ENCODE measurements at places on chromosomes 13 and 19. TPM values are rescaled to one million over a fixed set of nuclear protein-coding genes. Genes with fewer than 3 reads are reported as not detected.

DNA sequence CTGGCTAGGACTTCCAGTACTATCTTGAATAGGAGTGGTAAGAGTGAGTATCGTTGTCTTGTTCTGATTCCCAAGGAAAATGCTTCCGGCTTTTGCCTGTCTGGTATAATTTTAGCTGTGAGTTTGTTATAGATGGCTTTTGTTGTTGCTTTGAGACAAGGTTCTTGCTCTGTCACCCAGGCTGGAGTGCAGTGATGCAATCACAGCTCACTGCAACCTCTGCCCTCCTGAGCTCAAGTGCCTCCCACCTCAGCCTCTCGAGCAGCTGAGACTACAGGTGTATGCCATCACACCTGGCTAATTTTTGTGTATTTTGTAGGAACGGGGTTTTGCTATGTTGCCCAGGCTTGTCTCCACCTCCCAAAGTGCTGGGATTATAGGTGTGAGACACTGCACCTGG lies 6.1 kb upstream of the ZNF543 start:
- no peak overlapping the region for H3K4me3 ChIP-seq
- no peaks in the 10 kb centered on the region for H3K4me1 ChIP-seq
- H3K36me3 ChIP-seq = no peaks in the 10 kb centered on the region
- DNase-seq = no peak

DNA sequence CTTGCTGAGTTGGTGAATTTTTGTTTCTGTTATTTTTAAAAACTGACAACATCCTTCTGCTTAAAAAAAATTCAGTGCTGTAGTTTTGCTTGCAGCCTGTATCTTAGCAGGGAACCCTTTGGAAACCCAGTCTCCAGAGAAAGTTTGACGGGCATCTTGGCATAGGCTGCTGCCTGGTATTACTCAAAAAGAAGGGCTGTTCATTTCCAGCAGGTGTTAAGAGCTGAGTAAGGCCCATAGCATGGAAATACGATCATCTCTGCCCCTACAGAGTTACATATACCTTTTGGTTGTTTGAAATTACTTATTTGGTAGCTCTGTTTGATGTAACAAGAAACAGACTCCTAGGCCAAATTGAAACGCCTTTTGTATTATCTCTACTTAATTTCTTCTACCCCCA lies 41.5 kb downstream of the URI1 start:
- H3K4me1 ChIP-seq = no peaks in the 10 kb centered on the region
- no peak overlapping the region for H3K27ac ChIP-seq
- DNase-seq = no peak
- no peaks in the 10 kb centered on the region for H3K27me3 ChIP-seq

DNA sequence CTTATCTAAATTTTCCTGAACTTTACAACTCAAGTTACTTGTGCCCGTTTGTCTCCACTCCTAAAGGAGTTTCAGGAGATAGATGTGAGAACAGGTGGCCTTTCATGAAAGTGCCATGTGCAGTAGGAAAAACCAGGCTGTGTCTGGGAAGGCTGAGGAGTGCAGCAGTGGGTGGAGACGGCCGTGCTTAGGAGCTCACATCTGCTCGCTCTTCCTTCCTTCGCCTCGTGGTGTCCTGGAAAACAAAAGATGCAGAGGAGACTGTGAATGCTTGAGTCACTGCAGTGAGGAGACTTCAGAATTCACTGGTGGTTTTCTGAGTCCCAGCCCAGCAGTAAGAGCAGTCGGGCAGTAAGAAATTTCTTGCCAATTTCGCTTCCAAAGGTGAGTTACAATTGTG lies 138.4 kb upstream of the RNF113B start:
- peak; percentile 71 for DNase-seq
- H3K27ac ChIP-seq = no peak overlapping the region
- no peaks in the 10 kb centered on the region for H3K27me3 ChIP-seq
- H3K36me3 ChIP-seq = peaks cover 20% of the 10 kb centered on the region

DNA sequence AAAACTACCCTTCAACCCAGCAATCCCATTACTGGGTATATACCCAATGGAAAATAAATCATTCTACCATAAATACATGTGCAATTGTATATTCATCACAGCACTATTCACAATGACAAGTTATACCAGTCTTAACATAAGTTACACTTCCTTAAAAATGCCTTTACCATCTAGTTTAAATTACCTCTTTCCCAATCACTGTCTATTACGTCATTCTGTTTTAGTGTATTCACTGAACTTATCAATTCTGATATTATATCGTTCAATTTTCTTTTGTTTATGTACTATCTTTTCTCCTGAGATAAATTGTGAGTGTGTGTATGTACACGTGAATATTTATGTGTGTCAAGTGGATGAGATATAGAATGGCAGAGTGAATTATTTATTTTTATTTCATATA lies 1416.8 kb downstream of the OLFM4 start:
- no peak for DNase-seq
- H3K4me3 ChIP-seq = no peak overlapping the region
- no peak overlapping the region for H3K27ac ChIP-seq

Gene PLPPR2
- 50.2 TPM for polyA plus RNA-seq

DNA sequence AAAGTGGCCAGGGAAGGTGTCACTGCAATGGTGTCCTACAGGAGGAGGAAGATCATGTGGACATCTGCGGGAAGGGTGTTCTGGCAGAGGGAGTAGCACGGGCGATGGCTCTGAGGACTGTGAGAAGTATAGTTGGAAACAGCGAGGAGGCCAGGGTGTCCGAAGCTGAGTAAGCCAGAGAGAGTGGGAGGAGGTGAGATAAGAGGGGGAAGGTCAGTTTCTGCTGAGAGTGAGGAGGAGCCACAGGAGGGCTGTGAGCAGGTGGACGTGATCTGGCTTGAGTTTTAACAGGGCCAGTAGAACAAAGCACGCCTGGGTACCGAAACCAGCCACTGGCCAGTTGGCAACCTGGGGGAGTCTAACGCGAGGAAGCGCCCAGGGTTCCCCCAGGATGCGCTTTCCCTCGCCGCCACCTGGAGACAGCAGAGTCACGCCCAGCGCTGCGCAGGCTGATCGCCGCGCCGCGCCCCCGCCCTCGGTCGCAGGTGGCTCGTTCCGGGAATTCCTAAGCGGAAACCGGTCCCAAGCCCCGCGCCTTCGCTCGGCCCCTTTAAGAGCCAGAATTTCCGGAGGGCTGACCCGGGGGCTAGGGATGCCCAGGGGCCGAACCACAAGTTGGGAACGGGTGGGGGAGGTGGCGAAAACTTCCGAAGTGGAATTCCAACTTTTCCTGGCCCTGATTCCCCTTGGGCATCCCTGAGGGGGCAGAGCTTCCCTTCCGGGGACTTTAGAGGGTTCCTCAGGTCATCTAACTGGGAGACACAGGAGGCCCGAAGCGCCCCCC lies 1.1 kb upstream of the LSR start:
- peaks cover 37% of the 10 kb centered on the region for H3K27me3 ChIP-seq
- H3K4me3 ChIP-seq = no peak overlapping the region
- H3K4me1 ChIP-seq = no peaks in the 10 kb centered on the region
- no peak for DNase-seq

DNA sequence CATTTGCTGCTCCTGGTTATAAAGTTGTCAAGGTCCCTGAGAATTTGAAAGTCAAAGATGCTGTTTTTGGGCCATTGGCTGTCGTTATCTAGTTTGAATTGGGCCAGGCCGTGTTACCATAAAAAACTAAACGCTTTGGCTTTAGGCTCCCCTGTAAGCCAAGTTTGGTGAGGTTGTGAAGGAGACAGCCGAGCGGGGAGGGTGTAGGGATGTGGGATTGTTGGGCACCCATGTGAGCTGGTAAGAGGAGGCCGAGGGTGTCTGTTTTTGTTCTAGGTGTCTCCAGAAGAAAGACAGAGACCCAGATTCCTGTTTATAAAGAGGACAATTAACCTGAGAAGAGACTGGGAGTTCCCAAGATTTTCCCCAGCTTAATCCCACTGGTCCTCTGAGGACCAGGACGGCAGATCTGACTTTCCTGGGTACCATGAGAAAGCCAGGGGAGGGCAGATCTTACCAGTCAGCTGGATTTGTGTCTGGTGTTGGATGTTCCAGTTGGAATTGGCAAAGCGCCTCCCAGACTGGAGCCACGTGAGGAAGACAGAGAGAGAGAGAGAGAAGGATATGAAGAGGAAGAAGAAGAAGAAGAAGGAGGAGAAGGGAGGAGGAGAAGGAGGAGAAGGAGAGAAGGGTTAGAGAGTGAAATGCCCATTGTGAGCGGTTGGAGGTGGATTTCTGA lies 25.1 kb downstream of the TMEM255B start:
- no peak for DNase-seq
- H3K4me1 ChIP-seq = peaks cover 6% of the 10 kb centered on the region
- H3K27me3 ChIP-seq = peaks cover 10% of the 10 kb centered on the region

- H3K27ac ChIP-seq = no peak overlapping the region
- peaks cover 29% of the 10 kb centered on the region for H3K36me3 ChIP-seq
- H3K27me3 ChIP-seq = no peaks in the 10 kb centered on the region
- no peak overlapping the region for H3K4me3 ChIP-seq
Measured at GRCh38 chr19:46753420-46754155, 7.3 kb upstream of the STRN4 start.

DNA sequence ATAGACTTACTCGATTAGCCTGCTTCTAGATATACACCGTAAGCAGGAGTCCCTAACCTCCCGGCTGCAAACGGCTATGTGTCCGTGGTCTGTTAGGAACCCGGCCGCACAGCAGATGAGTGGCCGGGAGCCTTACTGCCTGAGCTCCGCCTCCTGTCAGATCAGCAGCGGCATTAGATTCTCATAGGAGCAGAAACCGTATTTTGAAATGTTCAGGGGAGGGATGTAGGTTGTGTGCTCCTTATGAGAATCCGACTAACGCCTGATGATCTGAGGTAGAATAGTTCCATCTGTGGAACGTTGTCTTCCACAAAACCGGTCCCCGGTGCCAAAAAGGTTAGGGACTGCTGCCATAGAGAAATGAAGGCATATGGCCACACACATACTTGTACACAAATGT lies 1491.9 kb downstream of the SLITRK5 start:
- no peaks in the 10 kb centered on the region for H3K36me3 ChIP-seq
- H3K27ac ChIP-seq = no peak overlapping the region
- no peak for DNase-seq
- no peaks in the 10 kb centered on the region for H3K4me1 ChIP-seq
- no peak overlapping the region for H3K4me3 ChIP-seq

- peak overlapping the region; percentile 76 for H3K27ac ChIP-seq
- no peaks in the 10 kb centered on the region for H3K36me3 ChIP-seq
- peak; percentile 33 for DNase-seq
Measured at GRCh38 chr19:31424861-31425620, 75.8 kb upstream of the TSHZ3 start.

Gene FOXA3
- polyA plus RNA-seq = not detected

Gene CCL25
- not detected for polyA plus RNA-seq

DNA sequence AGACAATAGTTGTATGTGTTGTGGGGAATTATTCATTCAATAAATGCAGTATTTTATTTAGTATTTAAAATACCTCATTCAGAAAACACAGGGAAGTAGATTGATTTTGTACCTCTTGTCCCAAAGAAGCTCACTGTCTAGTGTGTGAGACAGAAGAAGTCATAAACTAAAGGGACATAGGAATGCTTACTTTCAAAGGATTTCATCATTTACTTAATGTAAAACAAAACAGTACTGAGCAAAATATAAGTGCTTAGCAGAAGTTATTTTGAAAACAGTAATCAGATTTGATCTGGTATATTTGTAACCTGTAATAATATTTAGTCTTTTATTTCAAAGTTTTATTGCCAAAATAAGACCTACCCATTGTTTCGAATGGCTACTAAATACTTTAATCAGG lies 117.9 kb downstream of the TDRD3 start:
- H3K4me3 ChIP-seq = no peak overlapping the region
- DNase-seq = no peak
- no peaks in the 10 kb centered on the region for H3K27me3 ChIP-seq

- H3K36me3 ChIP-seq = no peaks in the 10 kb centered on the region
- DNase-seq = peak; percentile 80
- H3K4me1 ChIP-seq = peaks cover 6% of the 10 kb centered on the region
- no peak overlapping the region for H3K27ac ChIP-seq
Measured at GRCh38 chr19:46478356-46478986, 7.1 kb upstream of the PNMA8A start.

Gene KLF1
- not detected for polyA plus RNA-seq

DNA sequence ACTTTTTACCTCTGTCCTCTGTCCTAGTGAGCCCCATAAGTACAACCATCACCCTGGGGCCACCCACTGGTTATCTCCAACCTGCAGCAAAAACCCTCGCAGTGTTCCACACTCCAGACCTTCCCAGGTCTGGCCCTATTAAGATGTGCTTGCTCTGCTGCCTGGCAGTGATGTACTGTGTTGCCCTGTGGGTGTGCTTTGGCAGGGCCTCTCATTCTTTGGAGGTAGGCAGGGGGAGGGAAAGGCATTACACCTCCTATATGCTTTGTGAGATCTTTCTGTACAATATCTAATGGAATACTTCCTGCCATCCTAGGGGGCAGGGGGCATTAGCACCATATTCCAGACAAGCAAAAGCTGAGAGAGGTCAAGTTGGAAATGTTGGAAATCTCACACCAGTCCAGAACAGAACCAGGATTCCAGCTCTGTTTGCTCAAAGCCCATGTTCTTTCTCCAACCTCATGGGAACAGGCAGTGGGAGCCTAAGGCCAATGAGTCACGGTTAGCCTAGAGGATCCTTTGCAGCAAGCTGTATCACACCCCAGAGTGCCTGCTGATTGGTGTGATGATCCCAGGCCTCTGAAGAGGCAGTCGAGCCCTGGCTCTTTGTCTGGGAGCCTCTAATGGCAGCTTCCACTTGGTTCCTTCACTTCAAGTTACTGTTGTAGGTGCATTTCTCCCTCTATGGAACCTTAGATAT lies 59.7 kb upstream of the UBL3 start:
- no peak overlapping the region for H3K27ac ChIP-seq
- H3K27me3 ChIP-seq = no peaks in the 10 kb centered on the region
- DNase-seq = peak; percentile 78
- no peak overlapping the region for H3K4me3 ChIP-seq
- H3K36me3 ChIP-seq = no peaks in the 10 kb centered on the region
- peaks cover 4% of the 10 kb centered on the region for H3K4me1 ChIP-seq

Gene CEACAM1
- polyA plus RNA-seq = not detected

- H3K27ac ChIP-seq = no peak overlapping the region
- no peaks in the 10 kb centered on the region for H3K36me3 ChIP-seq
- H3K27me3 ChIP-seq = no peaks in the 10 kb centered on the region
- DNase-seq = no peak
Measured at GRCh38 chr13:93577105-93577504, 350.5 kb downstream of the GPC6 start.

DNA sequence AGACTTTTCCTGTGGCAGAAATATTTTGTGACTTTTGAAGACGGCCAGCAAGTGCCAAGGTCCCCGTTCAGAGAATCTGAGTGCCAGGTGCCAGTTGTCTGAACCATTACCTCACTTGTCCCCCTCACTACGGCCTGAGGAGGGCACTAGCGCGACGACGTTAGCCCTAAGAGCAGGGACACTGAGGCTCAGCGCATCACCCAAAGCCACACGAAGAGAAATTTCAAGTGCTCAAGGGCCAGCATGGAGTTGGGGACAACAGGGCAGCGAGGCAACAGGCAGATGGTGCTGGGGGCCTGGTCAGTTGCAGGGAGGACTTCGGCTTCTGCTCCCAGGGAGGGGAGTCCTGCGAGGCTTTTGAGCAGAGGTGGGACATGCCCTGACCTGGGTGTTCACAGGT lies 9.5 kb upstream of the TYK2 start:
- no peaks in the 10 kb centered on the region for H3K4me1 ChIP-seq
- no peak overlapping the region for H3K4me3 ChIP-seq
- H3K27ac ChIP-seq = no peak overlapping the region
- H3K27me3 ChIP-seq = no peaks in the 10 kb centered on the region
- no peak for DNase-seq

Gene GPI
- 245 TPM for polyA plus RNA-seq

GRCh38 chr13:47135800-47136503 lies 239.1 kb upstream of the HTR2A start:
- no peak overlapping the region for H3K4me3 ChIP-seq
- peaks cover 2% of the 10 kb centered on the region for H3K4me1 ChIP-seq
- no peaks in the 10 kb centered on the region for H3K36me3 ChIP-seq
- H3K27ac ChIP-seq = no peak overlapping the region

Gene SMIM44
- not detected for polyA plus RNA-seq

All from IMR-90 (cell line).